ENCODE measurements at places on chromosomes 16 and 17.

- DNase-seq, result no peak
These were observed 4.0 kb upstream of the SMTNL2 start for GRCh38 chr17:4580291-4580690.

DNA sequence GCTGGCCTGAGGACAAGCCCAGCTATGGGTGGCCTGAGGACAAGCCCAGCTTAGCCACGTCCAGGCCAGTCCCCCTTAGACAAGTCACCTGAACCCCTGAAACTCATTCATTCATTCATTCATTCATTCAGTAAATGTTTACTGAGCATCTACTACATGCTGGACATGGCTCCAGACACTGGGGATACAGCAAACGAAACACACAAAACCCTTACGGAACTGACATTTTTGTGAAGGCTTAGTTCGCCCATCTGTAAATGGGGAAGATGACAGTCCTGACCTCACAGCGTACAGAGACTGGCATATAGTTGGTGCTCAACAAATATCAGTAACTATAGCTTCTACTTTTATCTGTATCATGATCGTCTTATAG is 37.5 kb downstream of the PPL start:
- DNase-seq, result no peak

DNA sequence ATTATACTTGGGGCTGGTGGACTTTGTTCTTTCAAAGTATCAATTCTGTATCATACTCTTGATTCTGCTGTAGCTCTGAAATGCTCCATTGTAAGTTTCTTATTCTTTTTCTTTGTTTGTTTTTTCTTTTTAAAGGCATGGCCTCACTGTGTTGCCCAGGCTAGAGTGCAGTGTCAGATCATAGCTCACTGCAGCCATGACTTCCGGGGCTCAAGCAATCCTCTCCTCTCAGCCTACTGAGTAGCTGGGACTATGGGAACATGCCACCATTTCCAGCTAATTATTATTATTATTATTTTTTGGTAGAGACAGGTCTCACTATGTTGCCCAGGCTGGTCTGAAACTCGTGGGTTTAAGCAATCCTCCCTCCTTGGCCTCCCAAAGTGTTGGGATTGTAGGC is 38.9 kb upstream of the METTL9 start:
- no peak for DNase-seq

GRCh38 chr17:75652934-75653549 is 13.9 kb downstream of the RECQL5 start:
- no peak for DNase-seq

DNA sequence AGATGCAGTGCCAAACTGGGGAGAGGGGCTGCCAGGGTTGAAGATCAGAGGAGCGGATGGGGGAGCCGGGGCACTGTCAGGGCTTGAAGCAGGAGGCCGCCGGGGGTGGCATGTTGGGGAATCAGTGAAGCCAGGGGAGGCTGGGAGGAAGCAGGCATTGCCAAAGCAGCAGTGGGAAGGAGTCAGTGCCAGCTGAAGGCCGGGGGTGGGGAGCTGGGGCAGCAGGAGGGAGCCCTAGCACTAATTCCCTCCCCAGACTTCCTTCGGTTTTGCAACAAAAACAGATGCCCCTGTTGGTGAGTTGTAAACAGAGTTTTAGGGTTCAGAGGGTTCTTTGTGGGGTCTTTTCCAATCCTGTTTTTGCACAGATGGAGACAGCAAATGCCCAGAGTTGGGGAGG is 10.9 kb upstream of the TAC4 start:
- DNase-seq, result no peak

GRCh38 chr16:86616906-86617305 is 38.6 kb downstream of the FOXL1 start:
- DNase-seq, result no peak

DNA sequence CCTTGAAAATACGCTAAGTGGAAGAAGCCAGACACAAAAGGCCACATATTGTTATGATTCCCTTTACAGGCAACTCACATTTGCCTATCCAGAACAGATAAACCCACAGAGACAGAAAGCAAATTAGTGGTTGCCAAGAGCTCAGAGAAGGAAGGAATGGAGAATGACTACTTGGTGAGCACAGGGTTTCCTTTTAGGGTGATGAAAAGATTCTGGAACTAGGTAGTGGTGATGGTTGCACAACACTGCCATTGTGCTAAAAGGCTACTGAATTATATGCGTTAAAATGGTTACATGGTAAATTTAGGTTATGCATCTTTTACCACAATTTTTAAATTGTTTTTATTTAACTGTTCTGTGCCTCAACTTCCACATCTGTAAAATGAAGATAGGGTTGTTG is 4.4 kb downstream of the COPRS start:
- no peak for DNase-seq

Data from stimulated activated CD4-positive, alpha-beta T cell treated with anti-CD3 and anti-CD28 coated beads, Interleukin-1b, Interleukin-23, amount 100 ng/mL, for 4 hours (primary cell).